ENCODE measurements at places on chromosomes 2 and 18.

DNA sequence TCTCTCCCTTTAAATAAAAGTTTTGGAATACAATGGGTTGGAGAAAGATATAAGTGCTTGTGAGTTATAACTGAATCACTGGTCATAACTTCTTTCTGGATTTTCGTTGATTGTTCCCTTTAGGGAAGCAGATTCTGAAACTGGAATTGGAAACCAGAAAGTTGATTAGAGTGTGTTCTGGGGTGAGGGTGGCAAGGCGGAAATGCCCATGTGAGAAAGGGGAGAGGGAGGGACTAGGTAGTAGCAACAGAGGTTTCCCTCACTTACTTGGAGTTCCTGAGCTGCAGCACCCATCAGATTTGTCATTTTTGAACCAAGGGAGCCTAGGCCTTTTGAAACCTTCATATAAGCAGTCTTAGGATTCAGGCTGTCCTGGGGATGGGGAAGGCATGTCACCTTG is 453.4 kb downstream of the KCNJ3 start:
- DNase-seq = no peak

GRCh38 chr18:41323044-41323443 is 632.0 kb upstream of the PIK3C3 start:
- no peak for DNase-seq

DNA sequence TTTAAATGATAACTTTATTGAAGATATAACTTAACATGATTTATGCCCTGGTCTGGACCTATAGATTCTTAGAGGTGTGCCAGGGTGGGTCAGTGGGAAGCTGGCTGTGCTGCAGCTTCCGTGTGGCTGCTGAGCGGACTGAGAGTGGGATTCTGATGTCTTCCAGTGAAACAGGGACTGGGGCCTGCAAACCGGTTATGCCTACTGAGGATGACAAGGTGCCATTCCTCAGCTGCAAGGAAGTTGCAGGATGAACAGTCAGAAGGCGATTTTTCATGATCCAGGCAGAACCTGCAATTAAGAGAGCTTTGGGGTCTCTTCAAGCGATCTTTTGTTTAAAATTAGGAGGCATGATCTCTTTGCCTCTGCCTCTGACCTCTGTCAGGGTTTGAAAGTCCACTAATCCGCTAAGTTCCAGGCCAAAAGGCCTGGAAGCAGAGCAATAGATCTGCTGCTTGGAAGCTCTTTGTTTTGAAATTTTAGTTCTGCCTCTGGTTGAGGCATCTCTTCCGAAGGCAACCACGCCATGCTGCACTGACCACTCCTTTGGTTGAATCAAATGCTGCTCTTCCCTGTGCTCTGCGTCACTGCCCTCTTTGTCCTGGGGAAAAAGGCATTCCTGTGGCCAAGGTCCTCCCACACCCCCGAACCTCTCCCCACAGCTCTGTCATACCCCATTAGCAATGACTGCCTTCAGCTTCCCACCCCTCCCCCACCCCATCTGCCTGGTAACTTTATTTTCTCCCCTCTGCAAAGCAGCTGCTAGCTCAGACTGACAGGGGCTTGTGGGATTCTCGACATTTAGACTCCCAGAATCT is 2.0 kb downstream of the TMEM169 start:
- no peak for DNase-seq

DNA sequence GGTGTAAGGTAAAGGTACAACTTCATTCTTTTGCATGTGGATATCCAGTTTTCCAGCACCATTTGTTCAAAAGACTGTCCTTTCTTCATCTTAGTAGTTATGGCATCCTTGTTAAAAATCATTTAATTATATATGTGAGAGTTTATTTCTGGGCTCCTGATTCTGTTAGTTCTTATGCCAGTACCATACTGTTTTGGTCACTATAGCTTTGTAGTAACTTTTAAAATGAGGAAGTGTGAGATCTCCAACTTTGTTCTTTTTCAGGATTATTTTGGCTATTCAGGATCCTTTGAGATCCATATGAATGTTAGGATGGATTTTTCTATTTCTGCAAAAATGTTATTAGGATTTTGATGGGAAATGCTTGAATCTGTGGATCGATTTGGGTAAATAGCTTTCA is 16.8 kb downstream of the ACTR3 start:
- DNase-seq = no peak

DNA sequence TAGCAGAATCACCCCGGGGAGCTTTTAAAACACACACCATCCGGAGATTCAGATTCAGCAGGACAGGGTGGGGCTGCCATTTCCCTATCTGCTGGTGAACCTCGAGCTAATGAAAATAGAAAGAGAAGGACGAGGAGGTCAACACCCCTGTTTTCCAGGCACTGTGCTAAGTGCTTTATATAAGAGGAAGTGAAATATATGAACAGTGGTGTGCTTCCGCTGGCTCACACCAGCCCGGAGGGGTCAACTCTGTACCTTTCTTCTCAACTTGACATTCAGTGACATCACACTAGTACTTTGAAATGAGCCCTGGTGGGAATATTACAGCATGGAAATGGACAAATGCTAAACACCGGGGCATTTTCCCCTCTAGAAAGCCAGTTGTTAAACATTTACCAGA is 108.3 kb upstream of the LTBP1 start:
- no peak for DNase-seq

All from T-helper 1 cell (primary cell).